ENCODE measurements at places on chromosomes 7 and 10.

DNA sequence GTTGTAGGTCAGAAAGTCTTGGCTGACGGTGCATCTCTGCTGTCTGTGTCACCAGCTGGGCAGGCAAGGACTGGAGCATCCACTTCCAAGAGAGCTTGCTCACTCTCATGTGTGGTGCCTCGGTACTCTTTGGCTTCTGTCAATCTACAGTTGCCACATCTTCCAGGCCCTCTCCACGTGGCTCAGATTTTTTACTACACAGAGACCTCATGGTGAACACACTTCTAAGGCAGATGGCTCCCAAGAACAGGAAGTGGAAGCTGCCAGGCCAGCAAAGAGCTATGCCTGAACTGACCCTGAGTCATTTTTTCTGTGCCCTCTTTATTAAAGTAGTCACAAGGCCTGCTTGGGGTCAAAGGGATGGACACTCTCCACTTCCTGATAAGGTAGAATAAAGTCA, 351.5 kb upstream of the AUTS2 start:
- no peak for DNase-seq

GRCh38 chr7:43769791-43770465, 11.4 kb downstream of the BLVRA start:
- no peak for DNase-seq

GRCh38 chr7:3194501-3195141, 106.4 kb upstream of the SDK1 start:
- no peak for DNase-seq

GRCh38 chr10:44558521-44558920, 173.6 kb upstream of the CXCL12 start:
- DNase-seq: no peak

- DNase-seq: no peak
These were observed 7.1 kb downstream of the NKX2-3 start for GRCh38 chr10:99539820-99540219.

DNA sequence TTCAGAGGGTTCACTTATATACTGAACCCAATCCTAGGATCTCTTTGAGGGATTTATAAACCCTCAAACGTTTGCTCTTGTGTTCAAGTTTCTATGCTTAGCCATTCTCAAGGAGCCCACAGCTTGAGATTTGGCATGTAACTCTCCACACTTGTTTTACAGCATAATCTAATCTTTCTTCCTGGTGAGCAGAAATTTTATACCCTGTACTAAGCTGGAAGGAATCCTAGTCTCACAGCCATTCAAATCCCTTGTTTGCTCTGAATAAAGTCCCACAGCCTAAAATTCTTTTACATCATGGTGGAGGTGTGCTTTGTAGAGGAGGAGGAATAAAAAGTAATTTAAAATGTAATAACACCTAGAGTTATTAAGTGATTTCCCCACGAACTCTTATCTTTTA, 5.3 kb upstream of the AGR2 start:
- DNase-seq: no peak

DNA sequence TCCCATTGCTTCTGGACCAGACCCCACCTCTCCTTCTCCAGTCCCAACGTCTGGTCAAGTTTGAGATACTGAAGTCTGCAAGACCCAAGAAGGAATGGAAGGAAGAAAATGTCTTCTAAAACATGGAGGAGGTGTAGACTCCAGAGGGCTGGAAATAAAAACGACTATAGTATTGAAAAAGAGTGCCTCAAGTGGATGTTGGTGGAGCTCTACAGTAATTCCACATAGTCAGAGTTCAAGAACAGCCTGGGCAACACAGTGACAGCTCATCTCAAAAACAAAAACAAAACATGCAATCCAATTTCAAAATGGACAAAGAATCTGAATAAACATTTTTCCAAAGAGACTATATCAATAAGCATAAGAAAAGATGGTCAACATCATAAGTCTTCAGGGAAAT, 2.3 kb upstream of the PCGF6 start:
- DNase-seq: no peak

GRCh38 chr10:46001187-46001756, 29.0 kb downstream of the TIMM23 start:
- DNase-seq: no peak

DNA sequence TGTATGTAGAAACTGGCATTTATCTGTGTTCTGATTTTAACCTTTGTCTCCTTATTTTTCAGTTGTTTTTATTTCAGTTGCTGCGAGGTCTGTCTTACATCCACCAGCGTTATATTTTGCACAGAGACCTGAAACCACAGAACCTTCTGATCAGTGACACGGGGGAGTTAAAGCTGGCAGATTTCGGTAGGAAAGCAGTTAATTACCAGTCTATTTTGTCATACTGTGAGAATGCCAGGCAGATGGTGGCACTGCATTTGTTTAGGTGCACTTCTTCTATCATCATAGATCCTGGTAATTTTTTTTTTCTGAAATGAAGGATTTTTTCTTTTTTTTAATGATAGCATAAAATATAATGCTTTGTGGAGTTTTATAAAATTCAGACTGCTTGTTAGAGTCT, 321.4 kb downstream of the CDK14 start:
- no peak for DNase-seq

DNA sequence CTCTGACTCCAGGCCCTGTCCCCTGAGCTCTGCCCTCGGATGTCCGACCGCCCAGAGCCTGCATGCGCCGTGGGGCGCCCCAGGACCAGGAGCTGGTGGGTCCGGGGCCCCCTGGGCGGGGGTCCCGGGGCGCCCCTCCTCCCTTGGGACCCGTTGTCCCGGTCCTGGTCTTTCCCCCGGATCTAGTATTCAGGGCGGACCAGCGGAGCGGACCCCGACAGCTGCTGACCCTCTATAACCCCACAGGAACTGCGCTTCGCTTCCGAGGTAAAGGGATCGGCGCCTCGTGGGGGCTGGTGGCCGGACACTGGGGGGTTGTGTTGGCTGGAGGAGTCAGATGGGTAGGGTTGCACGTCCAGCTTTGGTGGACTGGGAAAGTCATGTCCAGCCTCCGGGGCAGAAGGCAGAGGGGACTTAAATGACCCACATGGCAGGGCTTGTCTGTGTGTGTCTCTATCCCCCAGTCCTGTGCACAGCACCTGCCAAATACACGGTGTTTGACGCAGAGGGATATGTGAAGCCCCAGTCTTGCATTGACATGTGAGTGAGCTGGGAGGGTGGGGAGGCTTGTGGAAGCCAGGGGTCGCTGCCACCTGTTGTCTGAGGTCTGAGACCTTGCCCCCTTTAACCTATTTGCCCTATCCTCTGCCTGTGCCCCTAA, 520 bp downstream of the MOSPD3 start:
- no peak for DNase-seq

DNA sequence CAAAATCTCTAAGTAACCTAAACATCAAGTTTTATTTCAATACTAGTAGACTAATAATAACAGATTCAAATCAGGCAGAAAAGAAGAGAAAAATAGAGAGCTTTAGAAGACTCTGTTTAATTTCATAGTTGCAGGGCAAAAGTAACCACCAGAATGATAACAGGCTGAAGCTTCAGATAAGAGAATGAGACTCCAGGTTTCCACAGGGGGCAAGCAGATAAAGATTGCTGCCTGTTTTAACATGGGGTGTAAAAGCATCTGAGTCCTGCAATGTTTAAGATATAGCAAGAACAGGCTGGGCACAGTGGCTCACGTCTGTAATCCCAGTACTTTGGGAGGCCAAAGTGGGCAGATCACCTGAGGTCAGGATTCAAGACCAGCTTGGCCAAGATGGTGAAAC, 11.0 kb downstream of the CROT start:
- no peak for DNase-seq

GRCh38 chr7:134865001-134865845, 85.8 kb downstream of the CALD1 start:
- DNase-seq: no peak

DNA sequence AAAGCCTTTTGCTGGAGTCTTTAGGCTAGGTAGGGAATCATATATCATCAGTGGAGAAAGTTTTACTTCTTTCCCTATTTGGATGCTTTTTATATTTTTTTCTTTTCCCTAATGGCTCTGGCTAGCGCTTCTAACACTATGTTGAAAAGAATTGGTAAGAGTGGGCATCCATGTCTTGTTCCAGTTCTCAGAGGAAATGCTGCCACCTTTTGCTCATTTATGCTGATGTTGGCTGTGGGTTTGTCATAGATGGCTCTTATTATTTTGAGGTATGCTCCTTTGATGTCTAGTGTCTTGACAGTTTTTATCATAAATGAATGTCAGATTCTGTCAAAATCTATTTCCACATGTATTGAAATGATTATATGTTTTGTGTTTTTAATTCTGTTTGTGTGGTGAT, 1544.1 kb downstream of the REEP3 start:
- DNase-seq: no peak

DNA sequence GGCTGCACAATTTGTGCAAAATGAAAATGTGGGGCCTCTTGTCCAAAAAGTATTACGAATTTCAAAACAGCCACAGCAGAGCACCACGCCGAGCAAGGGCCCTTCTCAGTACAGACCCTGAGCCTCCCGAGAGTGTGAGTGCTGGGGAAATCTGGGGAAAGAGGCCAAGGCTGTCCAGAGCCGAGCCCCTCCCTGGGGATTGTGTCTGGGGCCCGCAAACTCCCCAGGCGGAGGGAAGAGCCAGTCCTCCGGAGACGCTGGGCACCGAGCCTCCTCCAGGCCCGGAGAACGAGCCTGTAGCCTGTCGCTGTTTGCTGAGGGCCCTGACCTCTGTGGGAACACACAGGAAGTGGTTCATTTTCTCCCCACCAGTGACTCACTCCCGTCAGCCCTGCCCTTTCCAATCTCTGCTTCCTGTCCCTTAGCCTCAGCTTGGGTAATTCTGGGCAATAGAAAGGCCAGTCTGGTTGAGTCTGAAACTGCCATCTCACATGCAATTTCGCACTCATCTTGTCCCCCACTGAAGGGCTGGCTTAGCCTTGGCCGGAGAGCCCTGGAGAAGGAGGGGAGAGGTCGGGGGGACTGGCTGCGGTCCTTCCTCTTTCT, 19.5 kb upstream of the GNA12 start:
- DNase-seq: no peak

- DNase-seq: no peak
These were observed 213.4 kb downstream of the USP6NL start for GRCh38 chr10:11397980-11398580.

- DNase-seq: no peak
These were observed 50.4 kb upstream of the PLEKHA1 start for GRCh38 chr10:122323941-122324675.

- no peak for DNase-seq
These were observed 28.0 kb downstream of the RHOBTB1 start for GRCh38 chr10:60916025-60916424.
